NCI-H1694 (cell line): ENCODE measurements at places on chromosomes 12 and 14.
A peak's percentile ranks its signal among the peaks of the same experiment; 100 is the strongest.

GRCh38 chr12:25264862-25265261 is 14.1 kb upstream of the KRAS start:
- DNase-seq, result no peak

GRCh38 chr12:38386205-38386985 is 69.8 kb downstream of the ALG10B start:
- no peak for DNase-seq

DNA sequence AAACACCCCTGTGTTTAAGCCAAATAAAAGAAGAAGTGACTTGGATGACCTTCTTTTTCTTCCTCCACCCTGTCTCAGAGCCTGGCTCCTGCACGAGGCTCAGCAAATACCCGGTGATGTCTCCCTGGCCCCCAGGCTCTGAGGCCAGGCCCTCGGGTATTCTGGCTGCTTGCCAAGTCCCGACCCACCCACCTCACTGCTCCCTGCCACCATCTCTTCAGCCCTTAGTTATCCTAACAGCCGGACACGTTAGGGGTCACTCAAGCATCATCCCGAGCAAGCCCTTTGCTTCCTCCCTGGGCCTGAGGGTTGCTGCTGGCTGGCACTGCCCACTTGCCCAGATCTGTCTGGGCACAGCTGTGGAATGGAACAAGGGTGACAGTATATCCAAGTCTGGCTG is 7.2 kb downstream of the RPS6KL1 start:
- no peak for DNase-seq

GRCh38 chr12:132211816-132212215 is 67.6 kb downstream of the NOC4L start:
- no peak for DNase-seq

- DNase-seq, result no peak
These were observed at the start of gene DHRS2 for GRCh38 chr14:23636317-23637211. DHRS2 (plus strand) TSS chr14:23636364; CDS start chr14:23638865, 2,501 bp downstream.

DNA sequence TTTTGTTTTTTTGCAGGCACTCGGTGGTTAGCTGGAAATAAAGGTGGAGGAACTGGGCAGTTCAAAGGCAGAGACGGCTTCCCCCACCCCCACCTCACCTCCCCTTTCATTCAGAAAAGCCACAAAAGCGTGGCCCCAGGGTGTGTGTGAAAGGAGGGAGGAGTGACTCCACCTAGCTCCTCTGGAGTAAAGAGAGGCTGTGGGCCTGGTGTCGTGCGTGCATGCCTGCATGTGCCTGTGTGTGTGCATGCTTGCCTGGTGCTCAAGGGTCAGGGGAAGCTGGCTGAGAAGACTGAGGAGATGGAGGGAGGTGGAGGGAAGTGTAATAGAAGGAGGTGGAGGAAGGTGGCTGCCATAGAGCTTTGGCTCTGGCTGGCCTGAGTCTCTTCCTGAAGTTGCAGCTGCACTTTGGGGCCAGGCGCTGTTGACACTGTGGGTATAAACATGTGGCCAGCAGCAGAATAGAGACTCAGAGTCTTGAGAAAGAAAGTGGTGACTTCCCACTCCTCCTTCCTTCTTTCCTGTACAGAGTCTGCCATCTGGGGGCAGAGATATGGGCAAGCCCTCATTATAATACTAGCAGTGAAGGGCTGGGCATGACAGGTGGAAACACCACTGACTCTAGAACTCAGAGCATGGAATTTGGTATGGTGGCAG is 36.9 kb upstream of the SINHCAF start:
- peak; percentile 6 for DNase-seq

- DNase-seq, result no peak
These were observed 46.5 kb upstream of the IFNG-AS1 start for GRCh38 chr12:67942724-67943123.

- no peak for DNase-seq
These were observed 19.5 kb downstream of the FAM181A start for GRCh38 chr14:93946541-93947090.

DNA sequence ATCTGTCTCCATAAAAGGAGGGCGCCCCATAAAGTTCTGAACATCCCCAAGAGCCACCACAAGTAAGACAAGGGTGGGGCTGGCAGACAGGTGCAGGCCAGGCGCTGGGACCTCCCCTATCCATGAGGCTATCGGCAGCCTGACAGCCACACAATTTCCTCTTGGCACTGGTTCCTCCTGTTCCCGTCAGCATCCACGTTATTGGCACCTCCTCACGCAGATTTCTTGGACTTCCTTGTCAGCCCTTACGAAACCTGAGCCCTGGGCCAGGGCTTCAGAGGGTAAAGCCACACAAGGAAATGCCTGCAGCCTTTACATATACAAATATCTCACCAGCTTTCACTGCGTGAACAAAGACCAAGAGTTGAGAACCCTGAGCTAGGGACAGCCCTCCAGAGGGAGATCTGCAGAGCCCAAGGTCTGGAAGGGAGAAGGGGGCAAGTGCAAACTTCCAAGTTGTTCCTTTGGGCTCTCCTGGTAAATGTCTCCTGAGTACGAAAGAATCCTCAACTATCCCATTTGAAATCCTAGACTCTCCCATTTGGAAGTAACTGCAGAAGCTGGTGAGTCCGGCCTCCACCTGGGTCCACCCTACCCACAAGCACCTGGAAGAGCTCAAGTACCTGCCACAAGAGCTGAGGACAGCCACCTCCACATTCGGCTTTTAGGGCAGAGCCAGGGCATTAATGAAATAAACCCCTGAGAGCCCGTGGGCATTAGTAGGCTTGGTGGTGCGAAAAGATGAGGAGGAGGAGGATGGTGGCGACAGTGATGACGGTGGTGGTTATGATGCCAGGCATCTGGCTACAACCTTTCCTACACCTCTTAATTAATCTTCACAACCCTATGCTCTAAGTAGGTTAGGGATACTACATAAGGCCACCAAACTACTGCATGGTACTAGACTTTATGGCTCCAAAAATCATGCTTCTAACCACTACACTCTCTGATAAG is 5.5 kb upstream of the TC2N start:
- DNase-seq, result no peak

GRCh38 chr12:124387528-124387911 is 92.6 kb downstream of the RFLNA start:
- DNase-seq, result no peak

GRCh38 chr12:51951843-51952722 is 584 bp downstream of the ACVR1B start:
- no peak for DNase-seq

GRCh38 chr14:68357777-68358176 is 435.1 kb downstream of the ZFP36L1 start:
- no peak for DNase-seq

DNA sequence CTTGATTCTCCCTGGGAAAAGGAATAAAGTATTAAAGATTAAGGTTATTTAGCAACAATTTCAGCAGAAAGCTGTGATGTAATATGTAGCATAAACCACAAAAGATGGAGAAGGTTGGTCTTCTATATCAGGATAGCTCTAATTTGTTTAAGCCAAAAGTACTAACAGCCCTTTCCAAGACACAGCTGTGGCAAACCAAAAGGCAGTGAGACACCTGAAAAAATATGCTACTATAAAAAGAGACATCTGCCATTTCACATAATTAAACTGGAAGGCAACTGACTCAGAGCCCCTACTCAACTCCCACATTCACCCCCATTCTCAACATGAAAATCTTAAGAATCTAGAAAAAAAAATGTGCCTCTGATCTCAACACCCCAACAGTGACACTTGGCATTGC is 390.2 kb upstream of the PRICKLE1 start:
- no peak for DNase-seq

DNA sequence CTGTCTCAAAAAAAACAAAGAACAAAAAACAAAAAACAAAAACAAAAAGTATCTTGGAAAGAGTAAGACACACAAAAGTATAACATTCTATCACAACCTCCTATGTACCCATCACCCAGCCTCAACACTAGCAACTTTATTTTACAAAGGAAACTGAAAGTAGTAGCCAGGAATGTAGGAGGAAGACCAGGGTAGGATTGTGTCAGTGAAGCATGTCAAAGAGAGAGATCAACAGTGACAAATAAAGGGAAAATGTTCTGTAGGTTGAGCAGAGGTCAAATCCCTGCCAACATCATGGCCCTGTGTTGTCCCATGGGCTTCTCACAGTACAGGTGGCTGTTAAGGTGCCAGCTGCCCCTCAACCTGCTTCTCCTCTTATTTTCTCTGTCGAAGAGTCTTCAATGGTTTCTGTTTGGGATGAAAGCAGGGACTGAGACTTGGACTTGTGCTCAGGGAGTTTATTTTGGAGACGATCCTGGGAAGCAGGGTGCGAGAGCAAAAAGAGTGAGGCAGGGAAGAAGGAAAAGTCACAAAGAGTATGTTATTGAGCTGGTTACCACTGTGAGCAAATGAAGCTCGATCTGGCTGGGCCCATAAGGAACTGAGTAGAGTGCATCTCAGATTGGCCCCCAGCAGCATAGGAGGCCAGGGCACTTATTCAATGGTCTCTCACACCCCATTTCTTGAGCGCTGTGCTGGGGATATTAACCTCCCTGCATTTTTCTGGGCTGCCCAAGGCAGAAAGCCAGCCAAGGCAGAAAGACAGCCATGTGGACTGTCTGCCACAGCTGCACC is 29.4 kb upstream of the CTDSP2 start:
- DNase-seq, result no peak

GRCh38 chr14:20578325-20578724 is 9.5 kb downstream of the RNASE11 start:
- no peak for DNase-seq
